ENCODE measurements at places on chromosomes 3 and 15.

- DNase-seq, result no peak
Measured at GRCh38 chr15:50786871-50787270, 21.4 kb upstream of the SPPL2A start.

- DNase-seq, result no peak
Measured at GRCh38 chr3:12630292-12630691, 33.6 kb downstream of the RAF1 start.

DNA sequence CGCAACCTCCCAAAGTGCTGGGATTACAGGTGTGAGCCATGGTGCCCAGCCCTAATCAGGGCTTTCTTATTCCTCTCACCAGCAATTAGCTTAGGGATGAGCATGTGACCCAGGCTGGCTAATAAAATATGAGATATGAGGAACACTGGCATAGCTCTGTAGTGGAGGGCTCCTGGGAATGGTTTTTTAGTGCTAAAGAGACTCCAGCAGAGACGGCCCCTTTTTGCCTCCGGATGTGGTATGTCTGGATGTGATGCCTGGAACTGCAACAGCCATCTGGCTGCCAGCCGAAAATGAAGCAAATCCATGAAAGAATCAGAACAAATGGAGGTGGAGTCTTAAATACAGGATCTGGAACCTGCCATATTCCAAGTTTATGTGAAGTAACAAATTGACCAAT, 69.1 kb upstream of the MAGI1 start:
- DNase-seq, result no peak

- DNase-seq, result no peak
Measured at GRCh38 chr3:124429129-124429815, 301.0 kb upstream of the UMPS start.

DNA sequence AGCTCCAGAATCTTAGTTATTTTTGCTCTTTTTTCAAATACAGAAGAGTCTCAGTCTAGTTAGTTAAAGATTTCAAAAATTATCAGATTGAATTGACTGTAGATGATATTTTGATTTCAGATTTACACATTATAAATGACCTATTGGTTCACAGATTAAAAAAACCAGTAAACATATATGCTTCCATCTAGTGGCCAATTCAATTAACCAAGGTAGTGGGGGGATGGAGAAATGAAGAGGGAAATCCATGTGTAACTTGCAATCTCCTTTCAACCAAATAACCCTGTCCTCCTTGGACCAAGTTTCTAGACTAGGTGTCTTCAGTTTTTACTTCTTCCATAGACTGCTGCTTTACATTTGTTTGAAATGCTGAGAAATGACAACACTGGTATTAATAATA, 789.8 kb downstream of the ROBO1 start:
- DNase-seq, result no peak

GRCh38 chr3:191492601-191493000, 31.6 kb downstream of the PYDC2 start:
- DNase-seq, result no peak

- no peak for DNase-seq
Measured at GRCh38 chr3:43852066-43852465, 161.3 kb downstream of the ABHD5 start.

DNA sequence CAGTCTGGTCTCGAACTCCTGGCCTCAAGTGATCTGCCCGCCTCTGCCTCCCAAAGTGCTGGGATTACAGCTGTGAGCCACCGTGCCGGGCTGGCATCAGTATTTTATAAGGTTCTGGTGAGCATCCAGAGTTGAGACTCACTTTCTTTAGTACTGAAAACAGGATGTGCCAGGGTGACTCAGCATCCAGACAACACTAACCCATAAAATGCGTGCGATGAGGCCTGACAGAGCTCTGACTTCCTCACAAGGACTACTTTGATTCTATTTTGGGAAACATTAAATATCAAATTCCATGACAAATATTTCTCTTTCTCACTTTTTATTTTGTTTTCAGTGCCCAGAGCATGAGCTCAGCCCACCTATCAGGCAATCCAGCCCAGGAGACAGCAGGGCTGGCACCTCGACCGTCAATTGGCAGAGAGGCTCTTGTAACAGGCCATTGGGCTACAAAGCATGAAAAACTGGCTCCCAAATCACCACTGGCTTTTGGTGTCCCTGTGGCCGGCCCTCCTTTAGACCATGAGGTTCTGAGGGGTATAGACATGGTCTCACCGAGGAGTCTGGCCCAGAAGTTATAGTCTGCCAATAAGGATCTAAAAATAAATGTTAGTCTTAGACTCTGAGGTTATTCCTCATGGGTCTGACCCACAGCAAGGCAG, 75.0 kb downstream of the FEM1B start:
- peak; percentile 7 for DNase-seq

DNA sequence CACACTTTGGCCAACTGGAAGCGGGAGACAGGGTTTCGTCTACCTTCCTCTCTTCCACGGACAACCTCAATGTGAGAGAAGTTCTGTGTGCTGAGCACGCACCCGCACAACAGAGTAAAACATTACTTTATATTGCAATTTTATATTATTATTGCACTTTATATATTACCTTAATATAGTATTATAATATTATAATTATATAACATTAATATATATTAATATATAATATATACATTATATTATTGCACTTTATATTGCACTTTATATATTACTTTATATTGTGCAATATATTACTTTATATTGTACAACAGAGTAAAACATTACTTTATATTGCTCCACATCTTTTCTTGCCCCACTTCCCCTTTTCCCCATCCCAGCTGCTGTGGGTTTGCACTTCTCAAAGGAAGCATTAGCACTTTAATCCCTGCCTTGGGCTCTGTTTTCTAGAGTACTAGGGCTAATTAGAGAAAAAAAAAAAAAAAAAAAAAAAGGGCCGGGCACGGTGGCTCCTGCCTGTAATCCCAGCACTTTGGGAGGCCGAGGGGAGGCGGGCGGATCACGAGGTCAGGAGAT, 76.4 kb upstream of the SLC4A7 start:
- no peak for DNase-seq

DNA sequence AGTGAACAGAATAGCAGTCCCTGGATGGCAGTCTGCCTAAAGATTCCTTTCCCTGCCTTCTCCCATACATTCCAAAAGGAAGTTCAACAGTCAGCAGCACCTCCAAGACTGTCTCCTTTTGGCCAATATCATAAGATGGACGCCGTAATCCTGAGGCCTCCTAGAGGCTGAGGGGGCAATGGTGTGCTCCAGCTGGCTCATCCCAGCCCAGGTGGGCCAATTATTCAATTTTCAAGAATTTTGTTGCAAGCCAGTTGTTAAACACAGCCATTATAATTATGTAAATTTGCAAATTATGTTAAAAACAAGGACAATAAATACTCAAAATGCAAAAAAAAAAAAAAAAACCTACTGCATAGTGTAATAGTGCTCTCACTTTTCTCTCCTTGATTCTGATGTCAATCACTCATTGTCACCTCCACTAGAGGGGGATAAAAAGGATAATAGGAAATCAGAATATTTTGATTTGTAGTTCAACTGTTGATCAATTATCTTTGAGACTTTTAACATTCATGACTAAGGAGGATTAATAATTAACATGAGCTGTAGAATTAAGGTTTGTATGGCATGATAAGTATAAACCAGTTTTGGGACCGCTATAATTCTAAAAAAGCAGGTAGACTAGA, 40.1 kb downstream of the PPARG start:
- DNase-seq, result no peak

DNA sequence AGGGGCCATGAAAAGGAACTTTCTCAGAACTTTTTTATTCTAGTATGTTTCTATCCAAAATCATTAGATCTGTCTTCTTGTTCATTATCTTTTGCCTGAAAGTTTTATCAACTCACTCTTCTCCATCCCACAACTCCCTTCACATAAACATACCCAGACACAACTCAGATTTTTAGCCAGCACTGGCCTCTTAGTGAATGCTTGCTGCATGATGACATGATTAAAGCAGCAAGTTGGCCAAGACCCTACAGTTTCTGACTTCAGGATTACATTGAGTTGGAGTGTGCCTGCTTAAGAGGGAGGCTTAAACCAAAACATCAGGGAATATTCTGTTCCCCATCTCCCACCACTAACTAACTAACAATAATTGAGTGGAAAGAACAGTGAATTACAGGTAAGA, 38.1 kb downstream of the PLSCR2 start:
- DNase-seq, result no peak

- DNase-seq, result no peak
Measured at GRCh38 chr15:57619746-57620145, 28.0 kb downstream of the MYZAP start.

DNA sequence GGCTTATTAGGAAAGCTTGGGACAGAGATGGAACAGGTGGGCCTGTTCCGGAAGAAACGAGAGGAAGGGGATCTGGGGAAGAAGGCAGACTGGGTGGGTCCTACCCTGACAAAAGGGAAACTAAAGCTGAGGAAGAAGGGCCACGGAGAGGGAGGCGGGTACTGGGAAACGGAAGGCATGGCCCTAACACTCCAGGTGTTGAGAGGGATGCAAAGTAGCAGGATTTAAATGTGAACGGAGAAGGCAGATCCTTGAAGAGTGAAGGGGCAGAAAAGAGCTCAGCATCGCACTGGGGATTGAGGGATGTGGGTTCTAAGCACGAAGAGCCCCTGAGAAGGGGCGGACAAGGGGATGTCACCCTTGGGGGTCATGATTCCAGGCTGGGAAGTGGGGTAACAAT, 735 bp downstream of the STIMATE start:
- no peak for DNase-seq

- no peak for DNase-seq
Measured at GRCh38 chr3:535566-536416, 339.2 kb downstream of the CHL1 start.

GRCh38 chr15:50224606-50225005, 40.9 kb downstream of the HDC start:
- no peak for DNase-seq

DNA sequence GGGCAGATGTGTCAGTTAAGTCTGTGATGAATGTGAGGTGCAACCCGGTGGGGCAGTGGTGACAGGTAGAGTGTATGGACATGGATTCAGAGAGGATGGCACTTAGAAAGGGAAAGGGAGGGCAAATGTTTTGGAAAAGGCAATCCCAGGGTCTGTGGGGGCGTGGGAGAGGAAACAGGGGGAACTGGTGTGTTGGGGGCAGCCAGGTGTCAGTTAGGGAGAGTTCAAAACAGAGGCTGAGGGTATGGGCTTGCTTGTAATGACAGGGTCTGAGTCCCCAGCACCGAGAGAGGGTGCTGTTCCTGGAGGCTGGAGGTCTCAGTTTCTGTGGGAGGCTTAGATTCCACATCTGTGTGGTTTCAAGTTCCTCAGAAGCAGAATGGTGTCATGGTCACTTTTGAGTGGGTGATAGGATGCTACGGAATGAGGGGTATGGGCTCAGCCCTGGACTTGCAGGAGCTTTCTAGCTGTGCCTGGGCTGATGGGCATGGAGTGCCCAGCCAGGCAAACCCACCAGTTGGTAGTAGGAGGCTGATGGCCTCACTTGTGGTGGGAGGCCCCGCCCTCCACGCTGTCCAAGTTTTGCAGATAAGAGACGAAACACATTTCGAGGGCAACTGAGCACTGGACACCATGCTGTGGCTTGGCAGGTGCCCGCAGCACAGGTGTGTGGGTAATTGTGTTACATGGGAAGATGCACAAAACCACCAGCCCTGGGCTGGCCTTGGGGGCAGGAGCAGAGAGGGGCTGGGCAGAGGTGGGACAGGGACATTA, 209.4 kb downstream of the RPLP1 start:
- DNase-seq, result no peak

- no peak for DNase-seq
Measured at GRCh38 chr3:3499012-3499562, 300.1 kb upstream of the LRRN1 start.

Measured in stimulated activated CD4-positive, alpha-beta T cell treated with anti-CD3 and anti-CD28 coated beads, Interleukin-15, amount 100 ng/mL, for 1 hour (primary cell).